ENCODE measurements at places on chromosomes 4 and X.

- no peak for DNase-seq
Measured at GRCh38 chrX:98897191-98897590, 1512.9 kb downstream of the PCDH19 start.

DNA sequence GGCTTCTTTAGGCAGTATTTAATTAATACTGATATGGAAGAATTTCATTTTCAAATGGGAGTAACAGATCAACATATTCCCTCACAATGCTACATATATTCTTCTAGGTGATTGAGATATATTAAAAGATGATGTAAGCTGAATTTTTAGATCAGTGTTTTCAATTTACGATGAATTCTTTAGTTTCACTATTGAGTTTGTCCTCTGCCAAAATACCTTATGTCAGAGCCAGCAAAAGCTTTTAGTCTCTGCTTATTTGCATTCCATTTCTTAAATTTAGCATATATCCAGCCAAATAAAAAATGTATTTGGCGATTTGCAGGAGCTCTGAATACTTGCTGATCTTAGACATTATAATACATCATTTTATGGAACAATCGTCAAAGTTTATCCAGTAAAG lies 144.3 kb downstream of the MOSPD2 start:
- no peak for DNase-seq

GRCh38 chr4:113821856-113822255 lies 60.3 kb upstream of the CAMK2D start:
- no peak for DNase-seq

DNA sequence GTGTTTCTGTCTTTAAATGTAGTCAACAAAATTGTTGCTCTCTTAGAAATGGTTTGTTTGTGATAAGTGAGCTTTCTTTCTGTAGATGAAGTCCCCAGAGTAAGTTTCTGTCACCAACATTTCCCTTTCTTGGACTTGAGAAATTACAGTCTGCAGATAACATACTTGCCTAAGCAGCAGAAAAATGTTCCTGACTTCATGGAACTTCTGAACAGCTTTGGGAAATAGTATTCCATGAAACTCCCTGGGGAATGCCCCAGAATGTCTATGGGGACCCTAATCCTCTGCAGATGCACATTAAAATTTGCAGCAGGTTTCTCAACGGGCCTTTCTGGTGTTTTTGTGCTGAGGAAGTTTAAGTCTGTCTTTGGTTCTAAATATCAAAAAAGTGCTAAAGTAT lies 38.6 kb upstream of the NEIL3 start:
- no peak for DNase-seq

GRCh38 chr4:141571362-141571761 lies 65.0 kb upstream of the IL15 start:
- no peak for DNase-seq

GRCh38 chr4:154205471-154205870 lies 286.1 kb downstream of the DCHS2 start:
- no peak for DNase-seq

DNA sequence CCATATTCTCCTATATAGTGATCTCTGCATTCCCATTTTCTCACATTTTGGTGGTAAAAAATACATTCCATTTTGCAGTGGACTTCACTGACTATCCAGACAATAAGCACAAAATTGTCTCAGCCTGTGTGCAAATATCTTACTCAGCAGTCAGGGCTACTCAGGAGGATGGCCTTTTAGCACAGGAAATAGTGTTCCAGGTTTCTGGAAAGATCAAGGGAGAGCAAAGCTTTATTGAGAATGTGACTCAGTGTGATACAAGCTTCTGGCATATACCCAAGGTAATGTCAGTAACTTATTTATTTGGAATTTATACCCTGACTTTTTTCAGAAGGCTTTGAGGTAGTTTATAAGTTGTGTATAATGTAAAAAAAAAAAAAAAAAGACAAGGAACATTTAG lies 233.4 kb downstream of the TEX13A start:
- no peak for DNase-seq

- DNase-seq = peak; percentile 19
Measured at GRCh38 chrX:136694431-136695087, 46.6 kb downstream of the CD40LG start.

- DNase-seq = no peak
Measured at GRCh38 chrX:128992107-128992971, 531.0 kb downstream of the SMARCA1 start.

DNA sequence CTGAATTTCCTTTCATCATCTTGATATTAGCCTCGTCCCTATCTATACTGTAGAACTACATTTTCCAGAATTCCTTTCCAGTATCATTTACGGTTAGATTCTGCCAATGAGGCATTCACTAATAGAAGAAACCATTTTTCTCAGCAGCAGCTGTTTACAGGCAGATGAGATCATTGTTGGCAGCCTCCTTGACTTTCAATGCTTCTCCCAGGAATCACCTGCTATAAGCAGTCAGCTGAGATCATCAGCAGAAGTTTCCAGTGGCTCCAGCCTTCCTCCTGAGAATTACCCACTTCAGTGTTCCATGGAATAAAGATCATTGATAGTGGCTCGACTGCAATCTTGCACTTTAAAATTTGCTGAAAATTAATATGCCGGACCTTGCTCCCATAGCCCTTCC lies 157.3 kb upstream of the TET2 start:
- peak; percentile 31 for DNase-seq

- no peak for DNase-seq
Measured at GRCh38 chr4:112510291-112511092, 5.5 kb downstream of the NEUROG2 start.

DNA sequence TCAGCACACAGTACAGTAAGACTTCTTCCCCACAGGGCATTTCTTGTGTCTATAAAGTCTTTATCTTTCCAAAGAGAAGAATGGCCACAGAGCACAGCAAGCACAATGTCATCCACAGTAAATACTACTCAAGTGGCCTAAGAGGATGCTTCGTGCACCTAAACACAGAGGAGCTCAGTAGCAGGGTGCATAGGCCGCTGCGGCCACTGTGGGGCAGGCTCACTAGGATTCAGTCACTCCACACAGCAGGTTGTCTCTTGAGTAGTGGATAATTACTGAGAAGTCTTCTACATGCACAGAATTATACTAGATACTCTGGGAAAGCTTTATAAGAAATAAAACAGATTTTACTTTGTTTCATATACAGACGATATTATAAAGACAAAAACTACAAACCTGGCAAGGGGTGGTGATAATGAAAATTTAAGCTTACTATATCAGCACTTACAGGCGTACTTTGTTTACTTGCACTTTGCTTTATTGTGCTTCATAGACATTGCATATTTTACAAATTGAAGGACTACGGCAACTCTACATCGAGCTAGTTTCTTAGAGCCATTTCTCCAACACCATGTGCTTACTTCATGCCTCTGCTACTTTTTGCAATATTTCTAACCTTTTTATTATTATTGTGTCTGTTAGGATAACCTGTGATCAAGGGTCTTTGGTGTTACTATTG lies 78.5 kb downstream of the PRDM5 start:
- DNase-seq = peak; percentile 23

DNA sequence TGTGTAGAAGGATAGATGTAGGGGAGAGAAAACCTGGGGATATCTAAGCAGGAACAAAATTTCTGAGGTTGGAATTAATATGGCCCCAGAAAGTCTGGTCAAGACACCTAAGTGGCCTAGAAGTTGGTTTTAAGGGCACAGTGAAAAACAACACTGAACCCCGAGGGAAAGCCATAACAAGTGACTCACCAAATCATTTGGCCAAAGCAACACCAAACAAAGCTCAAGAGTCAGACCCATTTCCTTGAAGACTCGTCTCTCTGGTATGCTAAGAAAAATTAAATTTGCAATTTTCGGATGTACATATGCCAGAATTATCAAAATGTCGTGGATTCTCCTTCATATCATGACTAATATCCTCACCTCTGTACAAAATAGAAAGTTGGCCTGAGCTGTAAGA lies 162.9 kb downstream of the SMIM20 start:
- no peak for DNase-seq

GRCh38 chrX:112834031-112834845 lies 6.4 kb downstream of the AMOT start:
- no peak for DNase-seq

- DNase-seq = no peak
Measured at GRCh38 chr4:8919651-8920288, 48.1 kb upstream of the HMX1 start.

DNA sequence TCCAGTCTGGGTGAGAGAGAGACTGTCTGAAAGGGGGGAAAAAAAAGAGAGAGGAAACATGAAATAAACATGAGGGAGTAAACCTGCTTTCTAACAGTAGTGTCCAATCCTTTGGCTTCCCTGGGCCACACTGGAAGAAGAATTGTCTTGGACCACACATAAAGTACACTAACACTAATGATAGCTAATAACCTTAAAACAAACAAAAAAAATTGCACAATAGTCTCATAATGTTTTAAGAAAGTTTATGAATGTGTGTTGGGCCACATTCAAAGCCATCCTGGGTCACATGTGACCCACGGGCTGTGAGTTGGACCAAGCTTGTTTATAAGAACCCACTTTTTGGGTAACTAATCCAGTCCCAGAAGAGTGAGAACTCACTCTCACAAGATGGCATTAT lies 30.3 kb downstream of the PDS5A start:
- DNase-seq = no peak

GRCh38 chr4:66639361-66639760 lies 905.9 kb downstream of the CENPC start:
- peak; percentile 46 for DNase-seq

- DNase-seq = no peak
Measured at GRCh38 chrX:129641469-129641868, 13.3 kb downstream of the APLN start.

- DNase-seq = no peak
Measured at GRCh38 chrX:11606408-11606807, 59.3 kb downstream of the ARHGAP6 start.

- no peak for DNase-seq
Measured at GRCh38 chr4:7854697-7855370, 84.8 kb downstream of the AFAP1 start.

- DNase-seq = no peak
Measured at GRCh38 chr4:170247596-170247995, 157.8 kb upstream of the AADAT start.

DNA sequence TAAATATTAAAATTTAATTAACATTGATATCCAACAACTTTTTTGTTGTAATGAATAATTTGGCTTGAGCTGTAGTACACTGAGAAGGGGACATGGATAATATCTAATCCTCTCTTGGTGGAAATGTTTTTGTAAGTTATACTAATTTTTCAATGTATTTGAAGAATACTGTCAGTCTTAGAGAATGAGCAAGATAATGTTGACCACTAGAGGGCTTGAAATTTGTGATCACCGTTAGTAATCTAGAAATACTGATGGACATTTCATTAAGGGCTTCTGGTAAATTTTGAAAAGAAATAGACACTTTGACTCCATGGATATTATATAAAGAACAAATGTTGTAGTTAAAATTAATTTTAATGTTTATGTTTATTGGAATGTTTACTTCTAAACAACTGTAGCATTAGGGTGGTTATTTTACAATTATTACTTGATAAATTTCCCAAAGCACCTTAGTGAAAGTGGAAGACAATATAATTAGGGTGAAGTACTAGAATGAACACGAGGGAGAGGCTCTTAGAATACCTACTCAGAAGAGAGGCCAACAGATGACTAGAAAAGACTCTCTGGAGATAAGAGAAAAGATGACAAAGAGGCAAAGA lies 20.0 kb upstream of the CAMK2D start:
- DNase-seq = no peak

DNA sequence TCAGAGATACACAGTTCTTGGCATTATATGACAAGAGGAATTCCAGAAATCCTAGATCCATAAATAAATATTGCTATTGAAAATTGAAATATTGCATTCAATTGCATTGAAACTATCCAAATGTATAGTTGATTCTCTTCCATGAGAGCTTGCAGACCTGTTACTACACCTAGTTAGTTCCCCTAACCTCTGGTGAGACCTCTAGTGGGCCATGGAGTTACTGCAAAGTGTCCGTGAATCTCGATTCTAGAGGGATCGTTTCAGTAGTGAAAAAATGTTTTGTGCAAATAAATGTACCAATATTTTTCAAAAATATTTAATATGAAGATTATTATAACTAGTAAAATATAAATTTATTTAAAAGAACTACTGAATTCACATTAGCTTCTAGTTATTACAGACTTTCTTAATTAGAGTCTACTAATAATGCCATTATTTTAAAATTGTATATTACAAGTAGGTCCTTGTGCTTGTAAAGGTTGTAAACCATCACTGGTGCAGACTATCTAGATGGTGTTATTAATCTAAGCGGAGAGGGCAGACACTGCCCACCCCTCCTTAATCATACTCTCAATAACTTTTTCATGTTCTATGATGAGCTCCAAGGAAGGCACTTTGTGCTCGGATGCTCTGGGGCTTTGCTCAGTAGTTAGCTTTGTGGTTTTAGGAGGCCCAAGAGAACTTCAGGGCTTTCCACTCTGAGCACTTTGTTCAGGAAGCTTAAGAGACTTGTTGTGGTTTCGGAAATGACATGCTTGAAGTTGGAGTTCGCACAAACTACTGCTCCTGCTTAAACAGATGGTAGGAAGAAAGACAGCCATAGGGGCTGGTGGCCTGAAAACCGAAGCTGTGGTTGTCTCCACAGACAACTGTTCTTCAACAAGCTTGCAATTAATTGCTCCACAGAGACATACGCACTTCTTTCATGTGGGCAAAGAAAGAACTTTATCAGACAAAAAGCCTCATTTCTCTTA lies 42.8 kb downstream of the IL21 start:
- peak; percentile 33 for DNase-seq

GRCh38 chr4:37922328-37922727 lies 31.4 kb downstream of the TBC1D1 start:
- DNase-seq = no peak

DNA sequence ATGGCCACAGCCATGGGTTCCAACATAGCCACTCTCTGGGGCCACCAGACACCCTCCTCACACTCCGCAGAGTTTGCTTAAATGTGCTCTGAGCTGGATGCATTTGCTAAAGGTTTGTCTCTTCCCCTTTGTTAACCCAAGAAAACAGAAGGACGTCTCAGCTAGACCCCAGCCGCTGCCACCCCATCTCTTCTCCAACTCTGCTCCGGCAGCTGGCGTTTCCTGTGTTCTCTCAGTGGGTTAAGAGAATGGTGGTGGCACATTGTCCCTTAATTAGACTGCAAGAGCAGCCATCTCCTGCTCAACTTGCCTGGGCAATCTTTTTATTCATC lies 43.7 kb upstream of the FAM9C start:
- no peak for DNase-seq

- DNase-seq = no peak
Measured at GRCh38 chr4:21976166-21976565, 27.6 kb upstream of the KCNIP4 start.

DNA sequence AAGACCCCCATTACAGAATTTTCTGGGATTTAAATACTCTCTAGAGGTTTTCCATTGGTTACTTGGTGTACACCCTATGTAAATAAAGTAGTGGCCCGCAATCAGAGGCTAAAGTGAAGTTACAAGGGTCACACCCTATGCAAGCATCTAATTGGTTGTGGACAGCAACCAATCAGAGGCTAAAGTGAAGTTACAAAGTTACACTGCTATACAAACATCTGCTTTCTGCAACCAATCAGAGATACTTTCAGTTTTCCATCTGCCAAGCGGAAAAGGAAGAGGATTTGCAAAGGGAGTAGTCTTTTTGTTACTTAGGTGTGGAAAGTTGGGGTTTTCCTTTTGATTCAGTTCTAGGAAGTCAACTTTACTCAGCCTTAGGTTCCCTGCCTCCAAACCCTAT lies 2.0 kb upstream of the ATRX start:
- DNase-seq = no peak
